ENCODE measurements at places on chromosomes 12 and 14. TPM values are rescaled to one million over a fixed set of nuclear protein-coding genes. Genes with fewer than 3 reads are reported as not detected.

DNA sequence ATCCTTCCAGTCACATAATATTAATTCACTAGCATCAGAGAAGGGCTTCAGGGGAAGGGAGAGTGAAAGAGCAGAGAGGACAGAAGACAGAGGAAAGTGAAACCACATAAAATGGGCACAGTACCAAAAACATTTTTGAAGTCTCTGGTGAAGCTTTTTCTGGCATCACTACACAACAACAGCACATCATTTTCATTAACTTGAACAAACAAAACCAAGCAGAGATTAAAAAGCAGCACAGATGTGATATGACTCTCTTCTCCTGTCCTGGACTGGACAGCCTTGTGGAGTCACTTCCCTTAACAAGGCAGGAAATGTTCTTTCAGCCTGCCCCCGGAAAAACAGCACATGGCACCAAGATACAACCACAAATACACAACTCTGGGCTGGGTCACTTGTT, 112.0 kb downstream of the TSPAN8 start:
- DNase-seq = no peak

Gene BIN2
- total RNA-seq = 5.6 TPM

GRCh38 chr12:106122004-106122403, 16.8 kb downstream of the NUAK1 start:
- DNase-seq = no peak

GRCh38 chr14:64604881-64605280, 55.1 kb downstream of the PPP1R36 start:
- DNase-seq = no peak

DNA sequence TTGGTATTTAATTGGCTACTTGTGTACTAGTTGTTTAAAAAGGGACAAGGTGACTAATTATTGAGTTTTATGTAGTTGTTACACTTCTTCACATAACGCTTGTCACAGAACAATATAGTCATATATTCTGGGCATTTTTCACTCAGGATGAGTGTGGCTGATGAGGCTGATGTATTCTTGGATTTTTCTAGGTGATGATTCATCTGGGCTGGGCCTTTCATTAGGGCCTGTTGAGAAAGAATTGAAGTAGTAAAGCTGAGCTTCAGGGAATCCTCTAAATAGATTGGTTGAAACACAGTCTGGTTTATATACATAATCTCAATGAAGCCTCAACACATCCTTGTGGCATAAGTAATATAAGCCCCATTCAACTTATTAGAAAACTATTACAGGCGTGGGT, 445.7 kb downstream of the DAD1 start:
- DNase-seq = no peak

Gene C3AR1
- total RNA-seq = 12.5 TPM

Gene GLI1
- total RNA-seq = 0.46 TPM

Gene MRPL42
- total RNA-seq = 62.4 TPM

Gene DNAAF2
- total RNA-seq = 8.8 TPM

- DNase-seq = no peak
Measured at GRCh38 chr12:89697296-89697695, 11.3 kb downstream of the ATP2B1 start.

DNA sequence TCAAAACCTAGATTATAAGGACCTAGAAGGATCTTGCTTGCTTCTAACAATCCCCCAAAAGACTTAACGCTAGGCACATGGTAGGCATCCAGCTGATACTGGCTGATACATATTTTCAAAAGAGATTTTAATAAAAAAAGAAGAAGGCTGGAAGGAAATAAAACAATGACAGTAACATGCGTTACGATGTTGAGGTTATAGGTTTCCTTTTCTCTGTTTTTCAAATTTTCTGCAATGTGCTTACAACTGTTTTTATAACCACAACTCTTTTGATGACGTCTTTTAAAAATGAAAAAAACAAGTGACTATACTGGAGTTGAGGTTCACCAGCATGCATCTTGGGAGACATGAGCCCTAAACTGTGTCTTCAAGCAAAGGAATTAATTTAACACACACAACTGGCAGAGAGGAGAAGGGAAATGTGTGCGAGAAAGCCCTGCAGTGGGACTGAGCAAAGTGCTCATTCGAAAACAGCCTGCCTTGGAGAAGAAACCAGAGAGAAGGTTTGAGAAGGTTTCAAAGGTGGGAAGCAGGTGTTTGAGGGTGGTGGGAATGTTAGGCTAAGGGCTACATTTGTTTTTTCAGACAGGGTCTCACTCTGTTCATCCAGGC, 80.4 kb downstream of the DUSP16 start:
- DNase-seq = no peak

Gene GUCY2C
- 94.8 TPM for total RNA-seq

- DNase-seq = no peak
Measured at GRCh38 chr14:28375295-28375694, 391.3 kb upstream of the FOXG1 start.

Gene CD63
- 1,177 TPM for total RNA-seq

- DNase-seq = no peak
Measured at GRCh38 chr12:47317175-47317915, 237.6 kb upstream of the AMIGO2 start.

- DNase-seq = no peak
Measured at GRCh38 chr14:60430276-60430675, 55.6 kb downstream of the C14orf39 start.

- no peak for DNase-seq
Measured at GRCh38 chr14:48382961-48383360, 707.6 kb upstream of the MDGA2 start.

- DNase-seq = no peak
Measured at GRCh38 chr12:99810718-99811593, 163.4 kb downstream of the GARIN6 start.

DNA sequence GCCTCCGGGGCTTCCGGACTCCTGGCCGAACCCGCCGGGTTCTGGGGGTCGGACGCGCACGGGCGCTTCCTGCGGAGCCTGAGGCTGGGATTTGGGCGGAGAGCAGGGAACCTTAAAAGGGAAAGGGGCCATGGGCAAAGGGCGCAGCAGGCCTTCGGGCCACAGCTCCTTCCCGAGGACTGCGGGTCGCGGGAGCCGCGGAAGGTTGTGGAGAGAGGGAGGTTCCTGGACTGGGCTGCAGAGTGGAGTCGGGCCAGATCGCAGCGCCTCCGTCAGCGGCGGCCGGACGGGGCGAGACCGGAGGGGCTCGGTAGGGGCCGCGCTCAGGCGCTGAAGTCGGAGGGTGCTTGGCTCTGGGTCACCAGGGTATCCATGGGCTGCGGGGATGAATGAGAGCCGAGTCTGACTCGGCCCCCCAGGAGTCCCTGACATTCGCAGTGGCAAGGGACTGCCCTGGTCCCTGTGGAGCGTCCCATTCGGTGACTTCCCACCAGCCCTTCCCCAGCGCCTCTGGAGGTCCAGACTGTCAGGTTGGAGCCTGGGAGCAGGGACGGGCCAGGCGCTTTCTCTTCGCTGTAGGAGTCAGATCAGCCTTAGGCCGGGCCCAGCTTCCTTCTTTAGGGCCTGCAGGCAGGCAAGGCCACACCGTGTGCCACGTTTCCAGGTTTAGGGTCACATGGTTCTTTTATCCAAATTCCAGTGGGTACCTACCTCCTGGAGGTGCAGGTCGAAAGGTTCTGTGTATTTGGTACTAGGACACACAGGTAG, 938 bp upstream of the SLC25A29 start:
- DNase-seq = peak; percentile 39

Gene PFKM
- 37.3 TPM for total RNA-seq

Gene PROX2
- not detected for total RNA-seq

DNA sequence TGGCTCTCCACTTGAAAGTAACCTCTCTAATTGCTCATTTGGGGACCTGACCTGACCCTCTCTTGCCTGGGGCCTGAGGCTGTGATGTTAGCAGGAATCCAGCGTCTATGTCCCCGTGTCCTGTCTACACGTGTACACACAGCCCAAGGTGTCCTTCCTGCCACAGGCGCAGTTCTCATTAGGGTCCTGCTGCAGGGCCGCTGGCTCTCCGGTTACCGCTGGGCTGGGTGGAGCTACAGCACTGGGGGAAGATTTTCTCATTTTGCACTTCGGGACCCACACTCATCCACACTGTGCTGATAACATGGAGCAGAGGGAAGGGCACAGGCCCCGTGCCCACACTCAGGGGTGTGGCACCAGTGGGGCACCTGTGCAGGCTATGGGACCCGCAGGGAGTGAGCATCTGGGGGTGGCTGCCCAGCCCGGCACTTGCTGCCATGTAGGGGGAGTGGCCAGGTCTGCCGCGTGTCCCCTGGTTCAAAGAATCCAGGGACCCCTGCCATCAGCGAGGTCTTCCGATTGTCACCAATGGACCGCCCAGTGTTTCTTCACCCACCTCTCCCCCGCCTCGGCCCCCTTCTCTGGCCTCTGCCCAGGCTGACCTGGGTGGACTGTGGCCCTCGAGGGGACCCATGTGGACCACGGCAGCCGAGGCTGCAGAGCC, 98.7 kb upstream of the SFSWAP start:
- DNase-seq = no peak

DNA sequence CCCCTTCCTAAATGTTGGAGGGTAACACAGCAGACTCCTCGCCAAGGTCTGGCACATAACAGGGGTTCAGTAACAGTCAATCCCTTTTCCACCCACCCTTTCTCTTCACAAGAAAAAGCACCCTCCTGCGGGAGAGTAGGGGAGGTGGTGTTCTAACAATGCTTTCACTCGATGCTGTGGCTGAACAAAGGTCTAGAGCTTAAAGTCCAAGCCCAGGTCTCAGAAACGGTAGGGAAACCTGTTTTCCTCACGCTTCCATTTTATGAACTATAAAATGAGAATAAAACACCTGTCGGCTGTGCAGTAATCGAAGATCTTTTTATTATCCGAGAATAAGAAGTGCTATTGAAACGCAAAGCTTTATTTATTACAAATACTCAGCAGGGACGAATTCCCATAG, 20.9 kb upstream of the CACNA2D4 start:
- DNase-seq = peak; percentile 67

DNA sequence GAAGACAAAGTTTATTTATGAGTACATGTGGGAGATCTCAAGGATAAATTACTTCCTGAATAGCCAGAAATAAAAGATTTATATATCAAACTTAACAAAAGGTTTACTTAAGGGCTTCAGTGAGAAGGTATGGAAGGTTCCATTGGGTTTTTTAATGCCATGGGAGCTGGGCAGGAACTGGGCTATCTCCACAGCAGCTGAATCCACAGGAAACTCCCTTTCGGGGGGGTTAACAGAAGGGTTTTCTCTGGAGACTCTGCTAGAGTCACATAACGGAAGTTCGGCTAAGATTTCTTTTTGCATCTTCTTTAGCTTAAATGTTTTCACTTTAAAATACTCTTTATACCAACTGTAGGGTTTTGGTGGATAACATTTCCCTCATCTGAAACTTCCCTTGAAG, 113.5 kb downstream of the UNC79 start:
- no peak for DNase-seq

GRCh38 chr12:98198261-98198982, 317.0 kb upstream of the TMPO start:
- no peak for DNase-seq

Gene SLC6A13
- total RNA-seq = not detected

Gene CLEC4A
- 1.0 TPM for total RNA-seq

- no peak for DNase-seq
Measured at GRCh38 chr12:115640929-115641328, 636.6 kb downstream of the MED13L start.

GRCh38 chr14:51129130-51129529, 34.2 kb upstream of the TRIM9 start:
- DNase-seq = no peak

Gene LIN7A
- total RNA-seq = 0.36 TPM

Gene FAM90A1
- 0.36 TPM for total RNA-seq

Gene EGLN3
- total RNA-seq = 72.8 TPM

Gene GPR65
- total RNA-seq = 0.41 TPM

GRCh38 chr14:99009871-99010270, 262.1 kb downstream of the BCL11B start:
- no peak for DNase-seq

Gene NACA
- total RNA-seq = 639 TPM

GRCh38 chr14:85217412-85217811, 312.5 kb upstream of the FLRT2 start:
- no peak for DNase-seq

DNA sequence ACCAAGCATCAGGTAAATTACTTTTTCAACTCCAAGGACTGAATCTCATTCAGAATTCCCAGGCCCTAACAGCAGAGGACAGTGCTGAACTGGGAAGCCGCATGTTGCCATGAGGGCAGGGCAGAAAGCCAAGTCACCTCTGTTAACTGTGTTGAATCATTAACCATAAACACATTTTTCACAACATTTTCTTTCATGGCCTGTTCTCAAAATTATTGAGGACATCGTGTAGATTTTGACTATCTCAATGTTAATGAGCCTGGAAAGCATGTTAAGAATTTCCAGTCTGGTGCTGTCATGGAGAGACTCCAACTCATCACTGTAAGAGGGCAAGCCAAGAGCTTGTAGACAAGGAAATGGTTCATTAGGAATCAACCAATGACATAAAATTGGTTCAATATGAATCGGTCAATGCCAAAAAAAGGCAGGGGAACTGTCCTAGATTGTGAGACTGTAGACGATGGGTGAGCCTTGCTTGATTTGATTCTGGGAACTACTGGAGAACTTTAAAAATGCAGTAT, 33.7 kb downstream of the CPM start:
- peak; percentile 51 for DNase-seq

- peak; percentile 73 for DNase-seq
Measured at GRCh38 chr14:104820669-104821228, 19.8 kb downstream of the ZBTB42 start.

DNA sequence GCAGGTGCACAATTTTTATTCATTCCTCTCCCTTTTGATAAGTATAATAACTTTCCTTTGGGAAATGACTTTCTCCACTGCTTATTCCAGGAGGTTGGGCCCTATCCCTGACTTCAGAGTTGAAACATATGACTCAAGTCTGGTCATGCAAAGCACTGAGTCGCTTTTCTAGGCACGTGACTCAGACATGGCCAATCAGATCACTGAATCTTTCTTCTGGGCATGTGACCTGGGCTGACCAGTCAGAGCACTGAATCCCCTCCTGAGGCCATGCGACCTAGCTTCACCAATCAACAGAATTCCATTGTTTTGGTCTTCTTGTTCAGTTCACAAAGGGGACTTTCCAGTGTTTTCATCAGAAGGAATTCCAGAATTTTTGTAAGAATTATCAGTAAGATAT, 377.1 kb upstream of the KITLG start:
- DNase-seq = no peak

Gene OXA1L
- total RNA-seq = 137 TPM

- DNase-seq = no peak
Measured at GRCh38 chr12:79549531-79550271, 141.1 kb downstream of the PAWR start.
